ENCODE measurements at places on chromosomes 2 and 18.

DNA sequence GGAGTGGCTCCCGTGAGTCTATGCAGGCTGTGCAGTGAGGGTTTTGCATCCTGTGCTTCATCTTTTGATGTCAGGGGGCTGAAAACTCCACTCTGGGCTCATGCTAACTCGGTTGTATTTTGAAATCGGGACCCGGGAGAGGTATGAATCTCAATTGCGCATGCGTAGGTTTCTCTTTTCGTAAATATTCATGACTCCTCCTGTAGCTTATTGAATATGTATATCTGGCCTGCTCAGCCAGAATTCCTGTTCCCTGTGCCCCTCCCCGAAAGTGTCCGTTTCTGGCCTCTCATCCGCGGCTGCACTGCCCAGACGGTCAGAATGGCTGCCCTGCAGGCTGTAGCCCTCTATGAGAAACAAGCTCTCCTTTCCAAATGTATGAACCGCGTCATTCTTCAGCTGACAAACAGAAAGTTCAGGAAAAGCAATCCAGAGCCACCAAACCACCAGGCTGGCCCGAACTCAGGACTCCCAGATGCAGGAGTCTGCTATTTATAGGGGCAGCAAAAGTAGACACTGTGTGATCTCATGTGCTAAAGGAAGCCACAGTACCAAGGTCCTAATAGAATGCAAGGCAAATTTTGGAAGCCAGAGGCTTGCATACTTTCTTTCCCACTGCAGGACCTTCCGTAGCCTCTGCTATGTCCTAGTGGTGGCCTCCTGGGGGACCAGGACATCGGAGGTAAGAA, 41.7 kb downstream of the AKAIN1 start:
- no peak for DNase-seq

GRCh38 chr2:191999101-191999841, 152.4 kb upstream of the CAVIN2 start:
- no peak for DNase-seq

- DNase-seq, result peak; percentile 63
Measured at GRCh38 chr2:18176679-18177215, 298.3 kb downstream of the KCNS3 start.

DNA sequence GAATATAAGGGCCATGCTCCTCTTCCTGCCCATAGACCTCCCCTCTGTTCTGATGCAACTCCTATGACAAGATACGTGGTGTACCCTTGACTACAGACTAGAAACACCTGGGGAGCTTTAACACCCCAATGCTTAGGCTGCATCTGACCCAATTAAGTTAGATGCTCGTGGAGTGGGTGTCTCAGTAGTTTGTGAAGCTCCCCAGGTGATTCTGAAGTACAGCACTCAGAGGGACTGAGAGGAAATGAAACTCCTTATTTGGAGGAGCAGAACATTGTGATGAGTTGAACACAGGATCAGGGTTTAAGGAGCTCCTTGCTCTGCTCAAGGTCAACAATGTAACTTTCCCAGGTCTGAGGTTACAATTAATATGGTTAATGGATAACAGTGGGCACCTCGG, 80.3 kb upstream of the TTC39C start:
- DNase-seq, result no peak

DNA sequence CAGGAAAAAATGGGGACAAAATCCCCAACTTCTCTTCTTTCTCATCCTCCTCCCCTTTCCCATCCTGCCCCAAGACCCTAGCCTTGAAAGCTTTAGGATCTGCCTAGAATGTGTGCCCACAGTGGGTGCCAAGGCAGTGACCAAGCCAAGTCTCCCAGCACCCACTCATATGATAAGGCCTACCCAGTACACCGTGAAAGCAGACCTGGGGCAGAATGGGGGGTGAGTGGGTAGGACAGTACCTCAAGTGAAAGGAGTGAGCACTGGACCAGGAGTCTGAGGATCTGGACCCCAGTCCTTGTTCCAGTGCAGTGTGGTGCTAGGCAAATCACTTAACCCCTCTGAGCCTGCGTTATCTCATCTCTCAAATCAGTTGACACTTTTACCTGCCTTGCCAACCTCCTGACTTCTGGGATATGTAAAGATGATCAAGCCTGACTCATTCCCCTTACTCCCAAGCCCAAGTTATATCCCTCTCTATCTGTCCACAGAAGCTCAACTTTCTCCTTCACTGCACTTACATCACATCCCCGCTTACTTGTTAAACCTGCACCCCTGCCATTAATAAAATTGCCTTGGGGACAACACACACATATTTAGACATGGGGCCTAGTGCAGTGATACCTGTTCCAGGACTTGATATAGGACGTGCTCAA, 109.7 kb downstream of the ATL2 start:
- no peak for DNase-seq

- DNase-seq, result no peak
Measured at GRCh38 chr18:54684784-54685183, 93.7 kb downstream of the DYNAP start.

- DNase-seq, result no peak
Measured at GRCh38 chr2:81523344-81523743, 1218.8 kb upstream of the LRRTM1 start.

GRCh38 chr2:29966266-29966665, 44.9 kb upstream of the ALK start:
- DNase-seq, result no peak

DNA sequence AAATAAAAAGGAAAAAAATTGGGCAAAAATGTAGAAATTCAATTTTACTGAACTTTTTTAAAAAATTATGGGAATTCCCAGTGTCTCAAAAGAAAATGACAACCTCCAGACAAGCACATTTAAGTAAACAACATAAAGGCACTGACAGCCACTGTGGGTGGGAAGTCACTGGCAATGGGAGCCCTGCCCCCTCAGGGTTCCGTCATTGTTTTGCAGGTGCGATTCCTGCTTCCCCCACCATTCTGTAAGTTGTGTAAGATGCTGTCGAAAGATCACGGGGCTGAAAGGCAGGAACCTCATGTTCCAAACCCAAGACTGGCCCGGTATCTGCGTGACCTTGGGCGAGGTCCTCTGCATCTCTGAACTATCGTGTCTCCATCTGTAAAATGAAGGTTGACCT, 15.8 kb upstream of the ASPRV1 start:
- no peak for DNase-seq

All from myocyte (in vitro differentiated cells).